Nephron progenitor cell (in vitro differentiated cells): ENCODE measurements at places on chromosomes 6 and 20.
A peak's percentile ranks its signal among the peaks of the same experiment; 100 is the strongest.

GRCh38 chr6:90678049-90678779 lies 91.3 kb upstream of the MAP3K7 start:
- DNase-seq = no peak

- DNase-seq = no peak
Measured at GRCh38 chr6:167474171-167474570, 149.3 kb downstream of the TTLL2 start.

GRCh38 chr6:53330137-53330536 lies 18.6 kb downstream of the ELOVL5 start:
- DNase-seq = no peak

DNA sequence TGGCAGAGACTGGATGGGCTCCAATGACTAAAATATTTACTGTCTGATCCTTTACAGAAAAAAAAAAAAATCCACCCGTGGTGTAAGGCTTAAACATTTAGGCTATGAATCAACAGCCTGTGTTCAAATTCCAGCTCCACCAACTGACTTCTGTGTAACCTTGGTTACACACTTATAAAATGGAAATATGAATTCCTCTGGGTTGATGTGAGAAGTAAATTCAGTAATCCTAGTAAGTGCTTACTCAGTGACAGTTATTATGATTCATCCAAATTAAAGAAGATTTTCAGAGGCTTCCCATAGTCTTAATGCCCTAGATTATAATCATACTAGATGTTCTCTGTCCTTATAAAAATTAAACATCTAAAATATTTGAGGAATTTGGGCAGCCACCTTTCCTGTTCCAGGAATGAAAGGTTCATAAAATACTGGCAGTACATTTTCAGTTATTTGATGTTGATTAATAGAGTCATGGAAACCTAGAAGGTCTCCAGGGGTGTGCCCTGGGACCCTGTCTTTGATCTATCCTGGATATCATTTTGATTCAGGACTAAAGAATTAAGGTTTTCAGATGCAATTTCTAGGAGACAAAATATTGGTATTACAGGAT lies 180.3 kb upstream of the ZNF217 start:
- DNase-seq = no peak

- no peak for DNase-seq
Measured at GRCh38 chr20:58389968-58390658, 1.1 kb downstream of the VAPB start.

GRCh38 chr20:35490736-35491181 lies 35.4 kb downstream of the CEP250 start:
- DNase-seq = no peak

DNA sequence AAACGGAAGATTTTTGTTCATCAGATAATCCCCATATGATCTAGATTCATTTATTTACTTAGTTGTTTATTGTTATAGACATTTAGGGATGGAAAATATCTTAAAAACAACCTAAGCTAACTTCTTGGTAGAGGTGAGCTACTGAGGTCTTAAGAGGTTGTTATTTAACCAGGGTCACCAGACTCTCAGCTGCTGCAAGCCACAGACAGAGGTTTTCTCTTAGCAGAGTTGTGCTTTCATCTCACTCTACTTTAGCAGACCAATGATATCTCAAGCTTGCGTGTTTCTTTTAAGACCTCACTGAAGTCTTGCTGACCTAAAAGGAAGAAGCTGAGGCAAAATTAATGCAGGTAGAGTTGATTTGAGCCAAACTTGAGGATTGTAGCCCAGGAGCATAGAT lies 43.6 kb downstream of the NCOA7 start:
- no peak for DNase-seq

DNA sequence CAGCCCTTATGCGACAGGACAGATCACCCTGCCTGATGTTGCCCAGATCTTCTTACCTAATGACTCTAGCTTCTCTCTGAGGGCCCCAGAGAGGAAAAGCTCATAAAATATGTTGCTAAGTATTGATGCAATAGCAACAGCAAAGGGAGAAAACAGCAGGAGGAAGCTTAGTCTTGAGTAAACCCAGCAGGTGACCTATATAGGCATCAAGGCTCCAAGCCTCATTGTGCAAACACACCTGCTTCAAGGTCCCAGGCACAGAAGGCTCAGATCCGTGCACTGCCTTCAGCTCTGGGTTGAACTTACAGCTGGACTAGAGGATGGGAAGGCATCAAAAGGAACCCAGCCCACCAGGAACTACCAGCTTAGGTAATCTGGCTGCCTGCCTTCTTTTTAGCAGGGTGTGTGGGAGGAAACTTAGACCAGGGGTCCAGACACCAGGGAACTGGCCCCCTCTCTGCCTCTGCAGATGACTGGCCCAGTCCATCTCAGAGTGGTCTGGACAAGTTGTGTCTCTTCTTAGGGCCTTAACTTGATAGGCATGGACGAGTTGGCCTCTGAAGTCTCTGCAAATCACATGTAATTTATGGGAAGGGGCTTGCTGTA lies 34.4 kb downstream of the TGM3 start:
- DNase-seq = no peak

DNA sequence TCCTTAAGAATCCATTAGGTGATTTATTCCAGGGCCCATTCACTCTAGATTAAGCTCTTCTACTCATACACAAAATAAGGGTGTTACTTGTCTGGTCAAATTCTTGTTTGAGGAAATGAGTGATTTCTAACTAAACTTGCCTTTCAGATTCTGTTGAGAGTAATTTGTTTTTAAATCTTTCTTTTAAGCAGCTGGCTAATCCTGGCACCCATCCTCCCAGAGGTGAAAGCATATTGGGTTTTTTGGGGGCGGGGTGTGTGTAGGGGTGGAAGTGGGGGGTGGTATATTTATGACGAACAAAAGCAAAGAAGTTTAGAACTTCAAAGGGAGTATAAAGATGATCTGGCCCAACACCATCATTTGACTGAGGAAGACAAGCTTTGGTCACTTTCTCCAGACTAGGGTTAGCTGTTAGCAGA lies 94.7 kb downstream of the RTN4IP1 start:
- no peak for DNase-seq

DNA sequence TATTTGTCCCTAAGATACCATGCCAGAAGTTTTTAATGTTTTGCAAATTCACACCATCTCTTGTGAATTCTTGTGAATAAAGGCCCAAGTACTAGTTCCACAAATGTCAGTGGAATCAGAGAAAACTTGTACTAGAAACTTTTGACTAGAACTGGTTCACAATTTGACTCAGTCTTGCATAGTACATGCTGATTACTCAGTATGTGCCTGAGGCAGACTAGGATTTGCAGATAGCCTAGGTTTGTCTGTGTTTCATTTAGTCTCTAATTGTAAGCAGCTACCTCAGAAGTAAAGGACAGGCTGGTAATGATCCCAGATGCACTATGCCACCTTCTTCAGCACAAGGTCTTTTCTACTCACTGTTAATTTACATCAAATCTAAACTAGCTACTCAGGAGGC lies 34.2 kb upstream of the GSTA4 start:
- DNase-seq = no peak

- no peak for DNase-seq
Measured at GRCh38 chr20:13202565-13202964, 18.5 kb upstream of the ISM1 start.

GRCh38 chr6:24284006-24284405 lies 73.9 kb downstream of the DCDC2 start:
- DNase-seq = no peak

DNA sequence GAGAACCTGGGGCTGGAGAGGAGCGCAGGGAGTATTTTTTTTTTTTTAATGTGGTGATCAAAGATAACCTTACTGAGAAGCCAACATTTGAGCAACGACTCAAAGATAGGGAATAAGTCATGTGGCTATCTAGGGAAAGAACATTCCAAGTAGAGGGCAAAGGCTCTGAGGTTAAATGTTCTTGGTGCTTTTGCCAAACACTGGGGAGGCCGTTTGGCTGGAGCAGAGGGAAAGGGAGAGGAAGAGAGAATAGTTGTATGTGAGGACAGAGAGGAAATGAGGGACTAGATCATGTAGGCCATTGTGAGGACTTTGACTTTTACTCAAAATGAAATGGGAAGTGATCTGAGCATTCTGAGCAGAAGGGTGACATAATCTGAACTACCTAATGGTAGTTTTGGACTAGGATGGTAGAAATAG lies 27.8 kb downstream of the ACSS2 start:
- no peak for DNase-seq

DNA sequence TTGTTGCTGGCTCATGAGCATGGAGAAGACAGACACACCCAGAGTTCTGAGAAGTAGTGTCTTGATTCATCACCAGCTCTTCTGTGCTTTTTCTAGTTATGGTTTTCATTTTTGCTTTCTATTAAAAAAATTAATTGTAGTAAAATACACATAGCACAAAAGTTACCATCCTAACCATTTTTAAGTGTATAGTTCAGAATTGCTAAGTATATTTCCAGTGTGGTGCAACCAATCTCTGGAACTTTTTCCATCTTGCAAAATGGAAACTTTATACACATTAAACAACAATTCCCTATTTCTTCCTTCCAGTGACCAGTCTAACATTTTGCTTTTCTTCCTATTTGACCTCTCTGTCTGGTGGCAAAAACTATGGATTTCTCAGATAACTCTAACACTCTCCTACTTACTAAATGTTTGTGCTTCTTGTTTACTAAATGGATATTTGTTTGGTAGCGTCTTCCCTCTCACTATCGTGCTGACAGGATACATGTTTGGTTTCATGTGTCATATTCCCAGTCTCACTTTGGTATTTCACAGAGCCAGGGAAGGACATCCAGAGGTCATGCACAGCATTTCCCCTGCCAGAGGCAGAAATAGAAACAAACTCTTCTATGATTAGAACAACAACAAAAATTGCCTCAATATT lies 40.6 kb downstream of the TXLNB start:
- DNase-seq = no peak

GRCh38 chr6:145815309-145816274 lies 997 bp upstream of the FBXO30 start:
- peak; percentile 59 for DNase-seq

- no peak for DNase-seq
Measured at GRCh38 chr6:11798096-11798495, 19.5 kb upstream of the ADTRP start.

DNA sequence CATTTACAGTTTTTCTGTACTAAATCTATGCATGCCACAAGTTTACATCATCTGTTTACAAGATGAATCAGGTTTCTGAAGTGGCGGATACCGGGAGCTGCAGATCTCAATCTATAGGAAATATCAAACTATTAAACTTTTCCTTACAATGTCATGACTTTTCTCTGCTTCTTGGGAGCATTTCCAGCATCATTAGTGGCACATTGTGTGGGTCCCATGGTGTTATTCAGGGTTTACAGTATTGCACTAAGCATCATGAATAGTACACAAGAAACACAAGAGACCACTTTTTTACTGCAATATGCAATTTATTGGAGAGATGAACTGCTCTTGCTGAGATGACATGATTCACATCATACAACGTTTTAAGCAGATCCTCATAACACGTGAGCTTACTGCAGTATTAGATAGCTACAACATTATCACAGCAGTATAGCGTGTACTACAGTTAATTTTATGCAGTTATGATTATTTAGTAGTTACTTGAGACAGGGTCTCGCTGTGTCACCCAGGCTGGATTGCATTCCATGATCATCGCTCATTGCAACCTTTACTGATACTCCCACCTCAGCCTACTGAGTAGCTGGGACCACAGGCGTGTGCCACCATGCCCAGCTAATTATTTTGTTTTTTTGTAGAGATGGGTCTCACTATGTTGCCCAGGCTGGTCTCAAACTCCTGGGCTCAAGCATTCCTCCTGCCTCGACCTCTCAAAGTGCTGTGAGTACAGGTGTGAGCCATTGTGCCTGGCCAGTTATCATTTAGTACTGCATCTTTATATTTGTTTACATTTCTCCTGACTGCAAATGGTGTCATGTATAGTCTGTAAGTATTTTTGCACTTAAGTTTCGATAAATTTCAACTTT lies 18.4 kb downstream of the BLTP3A start:
- no peak for DNase-seq

- peak; percentile 76 for DNase-seq
Measured at GRCh38 chr6:152636609-152637295, 410 bp downstream of the SYNE1 start.

GRCh38 chr20:33724439-33725094 lies 4.5 kb upstream of the PXMP4 start:
- DNase-seq = no peak

DNA sequence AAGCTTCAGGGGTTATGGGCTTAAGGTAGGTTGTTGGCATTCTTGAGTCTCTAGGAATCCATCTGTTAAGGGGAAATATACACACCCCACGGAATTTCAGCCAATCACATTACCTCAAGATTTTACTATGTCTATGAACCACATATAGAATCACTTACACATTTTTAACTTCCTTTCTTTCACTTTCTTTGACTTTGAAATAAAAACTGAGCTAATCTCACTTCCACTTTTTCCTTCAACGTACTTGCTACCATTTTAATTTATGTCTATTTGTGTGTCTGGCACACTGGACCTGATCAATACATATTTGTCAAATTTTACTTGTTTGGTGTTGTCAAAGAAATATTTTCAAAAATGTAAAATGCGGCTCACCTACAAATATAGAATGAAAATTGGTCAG lies 545.4 kb upstream of the JAG1 start:
- no peak for DNase-seq

- DNase-seq = no peak
Measured at GRCh38 chr6:150001295-150002008, 23.9 kb downstream of the RAET1L start.

GRCh38 chr6:149142924-149143429 lies 174.5 kb upstream of the TAB2 start:
- no peak for DNase-seq

- no peak for DNase-seq
Measured at GRCh38 chr6:35381132-35381531, 38.8 kb downstream of the PPARD start.

DNA sequence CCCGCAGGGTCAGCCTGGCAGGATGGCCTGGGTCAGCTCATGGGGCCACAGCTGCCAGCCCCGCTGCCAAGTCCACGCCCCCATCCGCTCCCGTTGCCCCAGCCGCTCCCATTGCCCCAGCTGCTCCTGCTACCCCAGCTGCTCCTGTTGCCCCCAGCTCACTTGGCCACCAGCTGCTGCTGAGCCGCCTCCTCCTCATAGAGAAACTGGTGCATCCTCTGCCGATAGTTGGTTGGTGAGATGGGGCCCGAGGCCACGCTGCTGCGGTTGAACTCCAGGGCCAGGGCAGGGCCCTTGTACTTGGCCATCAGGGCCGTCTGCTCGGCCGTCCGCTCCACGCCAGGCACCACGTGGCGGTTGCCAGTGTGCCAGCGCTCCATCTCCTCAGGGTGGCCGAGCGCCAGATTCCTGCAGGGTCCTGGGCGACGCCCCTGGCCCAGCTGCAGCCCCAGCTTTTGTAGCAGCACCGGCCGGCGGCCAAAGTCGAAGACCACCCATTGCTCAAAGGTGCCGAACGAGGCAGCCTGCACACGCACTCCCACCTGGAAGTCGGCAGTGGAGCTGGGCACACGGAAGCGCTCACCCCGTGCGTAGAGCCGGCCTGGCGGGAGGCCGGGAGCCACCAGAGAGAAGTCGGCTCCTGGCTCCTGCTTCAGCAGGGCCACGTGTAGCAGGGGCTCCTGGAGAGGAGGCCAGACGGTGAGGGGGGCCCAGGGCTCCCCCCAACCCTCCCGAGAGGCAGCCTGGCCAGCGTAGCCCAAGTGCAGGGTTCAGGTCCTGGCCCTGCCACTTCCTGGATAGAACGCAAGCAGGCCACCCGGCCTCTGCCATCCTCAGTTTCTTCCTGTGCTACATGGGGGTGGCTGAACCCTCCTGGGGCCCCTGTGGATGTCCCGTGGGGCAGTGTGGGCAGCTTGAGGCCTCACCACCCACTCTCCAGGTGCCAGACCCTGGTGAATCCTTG lies 4.8 kb downstream of the HELZ2 start:
- DNase-seq = no peak

GRCh38 chr20:17568972-17569521 lies 828 bp upstream of the DSTN start:
- DNase-seq = peak; percentile 71

- DNase-seq = no peak
Measured at GRCh38 chr6:161891542-161891941, 617.7 kb upstream of the AGPAT4 start.
